CD8-positive, alpha-beta T cell (primary cell): ENCODE measurements at places on chromosomes 5 and 9.

- DNase-seq, result no peak
Observed at GRCh38 chr5:165360366-165360765, 1854.9 kb downstream of the MAT2B start.

DNA sequence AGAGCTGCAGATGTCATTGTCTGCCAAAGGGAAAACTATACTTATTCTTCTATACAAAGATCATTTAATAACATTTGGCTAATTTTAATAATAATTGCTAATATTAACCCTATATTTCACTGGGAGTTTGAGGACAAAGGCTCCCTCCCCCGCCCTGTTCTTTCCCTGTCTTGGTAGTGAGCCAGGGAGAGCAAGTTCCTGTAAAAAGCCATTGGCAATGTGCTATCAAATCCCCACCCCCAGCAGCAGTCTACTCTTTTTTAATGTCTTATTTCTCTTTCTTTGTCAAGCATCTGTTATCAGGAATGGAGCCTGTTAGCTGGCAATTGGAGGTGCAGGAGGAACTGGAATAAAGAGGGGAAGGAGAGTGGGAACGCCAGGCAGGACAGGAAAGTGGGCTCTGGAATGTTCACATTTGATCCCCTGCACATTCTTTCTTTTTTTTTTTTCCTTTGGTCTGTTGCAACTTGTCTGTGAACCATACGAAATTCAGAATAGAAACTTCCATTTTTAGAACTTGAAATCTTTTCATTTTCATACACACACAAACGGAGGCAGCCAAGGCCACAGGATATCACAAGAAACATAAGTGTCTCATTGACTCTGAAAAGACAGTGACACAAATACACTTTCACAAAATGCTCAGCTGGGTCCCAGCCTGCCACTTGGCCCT lies 664.8 kb upstream of the ZNF608 start:
- DNase-seq, result no peak

GRCh38 chr9:34558919-34559623 lies 30.5 kb downstream of the CNTFR start:
- no peak for DNase-seq

DNA sequence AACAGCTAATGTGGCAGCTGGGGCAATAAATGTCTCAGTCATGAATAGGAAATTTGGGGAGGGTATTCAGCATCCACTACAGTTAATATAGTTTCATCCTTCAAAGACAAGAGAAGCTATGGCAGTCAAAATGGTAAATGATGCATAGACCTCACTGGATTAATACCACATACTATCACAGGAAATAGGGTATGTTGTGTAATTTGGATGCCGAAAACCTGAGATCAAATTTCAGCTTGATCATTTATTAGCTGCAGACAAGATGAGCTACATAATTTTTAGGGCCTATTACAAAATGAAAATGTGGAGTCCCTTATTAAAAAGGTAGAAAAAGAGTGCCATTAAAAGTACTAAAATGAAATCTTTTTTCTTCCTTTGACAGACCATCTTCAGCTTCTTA lies 112.6 kb upstream of the MTAP start:
- DNase-seq, result no peak

DNA sequence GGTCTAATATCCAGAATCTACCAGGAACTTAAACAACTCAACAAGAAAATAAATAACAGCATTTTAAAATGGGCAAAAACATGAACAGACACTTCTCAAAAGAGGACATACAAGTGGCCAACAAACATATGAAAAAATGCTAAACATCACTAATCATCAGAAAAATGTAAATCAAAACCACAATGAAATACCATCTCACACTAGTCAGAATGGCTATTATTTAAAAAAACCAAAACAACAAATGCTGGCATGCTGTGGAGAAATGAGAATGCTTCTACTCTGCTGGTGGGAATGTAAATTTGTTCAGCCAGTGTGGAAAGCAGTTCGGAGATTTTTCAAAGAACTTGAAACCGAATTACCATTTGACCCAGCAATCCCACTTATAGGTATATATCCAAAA lies 63.1 kb downstream of the ADAMTS6 start:
- no peak for DNase-seq

- DNase-seq, result no peak
Observed at GRCh38 chr9:89980600-89980999, 375.8 kb downstream of the GADD45G start.

- DNase-seq, result no peak
Observed at GRCh38 chr9:85527331-85528020, 214.3 kb downstream of the AGTPBP1 start.

- DNase-seq, result no peak
Observed at GRCh38 chr9:124709292-124709690, 61.8 kb downstream of the NR6A1 start.

GRCh38 chr9:112120439-112120925 lies 54.6 kb downstream of the SUSD1 start:
- DNase-seq, result no peak

- DNase-seq, result no peak
Observed at GRCh38 chr5:2575292-2575691, 176.2 kb downstream of the IRX2 start.

DNA sequence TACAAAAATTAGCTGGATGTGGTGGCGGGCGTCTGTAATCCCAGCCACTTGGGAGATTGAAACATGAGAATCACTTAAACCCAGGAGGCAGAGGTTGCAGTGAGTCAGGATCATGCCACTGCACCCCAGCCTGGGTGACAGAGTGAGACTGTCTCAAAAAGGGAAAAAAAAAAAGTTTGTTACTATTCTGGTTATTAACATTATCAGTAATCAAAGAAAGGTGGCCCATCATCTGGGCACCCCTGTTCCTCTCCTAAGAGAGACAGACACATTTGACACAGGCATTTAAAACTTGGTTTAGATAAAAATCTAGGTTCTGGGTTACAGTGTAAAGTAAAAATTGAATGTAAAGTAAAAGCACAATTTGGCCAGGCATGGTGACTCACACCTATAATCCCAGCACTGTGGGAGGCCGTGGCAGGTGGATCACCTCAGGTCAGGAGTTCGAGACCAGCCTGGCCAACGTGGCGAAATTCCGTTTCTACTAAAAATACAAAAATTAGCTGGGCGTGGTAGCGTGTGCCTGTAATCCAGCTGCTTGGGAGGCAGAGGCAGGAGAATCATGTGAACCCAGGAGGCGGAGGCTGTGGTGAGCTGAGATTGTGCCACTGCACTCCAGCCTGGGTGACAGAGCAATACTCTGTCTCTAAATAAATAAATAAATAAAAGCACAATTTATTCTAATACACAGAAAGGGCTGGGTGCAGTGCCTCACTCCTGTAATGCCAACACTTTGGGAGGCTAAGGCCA lies 16.7 kb upstream of the PHYHD1 start:
- DNase-seq, result no peak

GRCh38 chr5:181241393-181241975 lies 2.2 kb downstream of the RACK1 start:
- no peak for DNase-seq

DNA sequence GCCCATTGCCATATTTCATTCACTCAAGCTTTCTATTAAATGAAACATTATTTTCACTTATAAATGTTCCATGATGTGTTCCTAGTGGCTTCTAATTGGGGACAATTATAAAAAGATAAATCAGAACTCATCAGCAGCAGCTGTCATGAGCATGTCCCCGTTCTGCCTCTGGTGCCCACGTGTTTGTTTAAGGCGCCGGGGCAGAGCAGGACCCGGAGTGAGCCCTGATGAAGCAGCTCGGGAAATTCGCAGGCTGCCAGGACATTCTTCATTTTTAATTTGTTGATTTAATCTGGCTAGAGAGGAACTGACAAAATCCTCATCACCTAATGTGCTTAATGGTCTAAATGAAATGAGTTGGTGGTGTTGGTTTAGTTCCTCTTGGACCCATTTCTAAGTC lies 475.0 kb downstream of the CTNND2 start:
- DNase-seq, result no peak

GRCh38 chr5:39876146-39876545 lies 451.4 kb upstream of the DAB2 start:
- DNase-seq, result no peak

DNA sequence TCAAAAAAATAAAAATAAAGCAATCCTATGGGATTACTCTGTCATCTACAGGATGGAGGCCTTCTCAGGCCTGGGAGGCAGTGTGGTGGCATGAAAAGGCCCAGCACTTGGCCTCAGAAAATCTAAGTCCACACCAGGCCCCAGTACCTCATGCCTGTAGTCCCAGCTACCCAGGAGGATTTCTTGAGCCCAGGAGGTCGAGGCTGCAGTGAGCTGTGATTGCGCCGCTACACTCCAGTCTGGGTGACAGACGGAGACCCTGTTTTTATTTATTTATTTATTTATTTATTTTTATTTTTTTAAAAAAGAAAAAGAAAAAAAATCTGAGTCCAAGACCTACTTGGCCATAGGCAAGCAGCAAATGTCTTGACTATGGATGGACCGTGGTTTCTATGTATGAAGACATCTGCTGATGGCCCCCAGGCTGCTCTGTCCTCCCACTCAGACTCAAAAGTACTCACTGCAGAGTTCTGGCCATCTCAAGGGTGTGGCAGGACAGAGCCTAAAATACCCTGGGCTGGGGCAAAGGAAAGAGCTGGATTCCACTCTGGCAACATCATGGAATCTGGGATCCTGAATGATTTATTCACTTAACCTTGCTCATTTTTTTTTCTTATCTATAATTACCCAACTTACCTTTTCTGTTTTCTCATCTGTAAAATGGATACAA lies 55.0 kb downstream of the ARHGEF37 start:
- DNase-seq, result no peak

- DNase-seq, result peak; percentile 19
Observed at GRCh38 chr9:99052815-99053715, 51.8 kb upstream of the TGFBR1 start.

- DNase-seq, result no peak
Observed at GRCh38 chr9:124372038-124372437, 43.2 kb downstream of the PSMB7 start.

GRCh38 chr9:84383178-84383577 lies 42.6 kb upstream of the SLC28A3 start:
- DNase-seq, result no peak

DNA sequence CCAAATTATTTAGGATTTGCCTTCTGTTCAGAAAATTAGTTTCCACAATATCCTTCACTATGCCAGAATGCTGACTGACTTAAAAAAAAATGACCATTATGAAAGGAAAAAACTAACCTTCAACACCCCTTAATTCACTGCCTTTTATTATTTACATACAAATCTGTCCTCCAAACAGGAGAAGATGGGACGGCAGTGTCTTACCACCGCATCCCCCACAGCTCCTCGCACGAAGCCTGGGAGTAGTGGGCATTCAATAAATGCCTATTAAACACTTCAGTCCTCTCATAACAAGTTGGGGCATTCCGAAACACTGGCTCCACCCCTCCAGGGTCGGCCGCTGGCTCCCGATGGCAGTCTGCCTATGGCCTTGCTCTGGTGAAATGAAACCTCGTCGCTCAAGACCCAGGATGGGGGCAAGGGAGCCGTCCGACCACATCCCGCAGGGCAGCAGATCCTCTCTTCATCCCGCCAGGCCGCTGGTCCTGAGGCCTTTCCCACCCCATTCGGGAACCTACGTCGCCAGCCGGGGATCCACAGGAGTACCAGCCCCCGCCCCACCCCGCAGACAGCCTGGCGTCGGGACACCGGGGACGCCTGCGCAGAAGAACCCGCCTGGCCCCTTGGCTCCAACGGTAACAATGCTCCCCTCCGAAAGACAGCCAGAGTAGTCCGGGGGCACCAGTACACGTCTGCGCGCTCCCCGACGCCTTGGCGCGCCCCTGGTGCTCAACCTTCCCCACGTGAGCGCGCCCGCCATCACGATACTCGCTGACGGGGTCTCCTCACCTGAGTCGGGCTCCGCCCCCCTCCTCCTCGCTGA lies 613 bp downstream of the ZBTB5 start:
- DNase-seq, result peak; percentile 60

DNA sequence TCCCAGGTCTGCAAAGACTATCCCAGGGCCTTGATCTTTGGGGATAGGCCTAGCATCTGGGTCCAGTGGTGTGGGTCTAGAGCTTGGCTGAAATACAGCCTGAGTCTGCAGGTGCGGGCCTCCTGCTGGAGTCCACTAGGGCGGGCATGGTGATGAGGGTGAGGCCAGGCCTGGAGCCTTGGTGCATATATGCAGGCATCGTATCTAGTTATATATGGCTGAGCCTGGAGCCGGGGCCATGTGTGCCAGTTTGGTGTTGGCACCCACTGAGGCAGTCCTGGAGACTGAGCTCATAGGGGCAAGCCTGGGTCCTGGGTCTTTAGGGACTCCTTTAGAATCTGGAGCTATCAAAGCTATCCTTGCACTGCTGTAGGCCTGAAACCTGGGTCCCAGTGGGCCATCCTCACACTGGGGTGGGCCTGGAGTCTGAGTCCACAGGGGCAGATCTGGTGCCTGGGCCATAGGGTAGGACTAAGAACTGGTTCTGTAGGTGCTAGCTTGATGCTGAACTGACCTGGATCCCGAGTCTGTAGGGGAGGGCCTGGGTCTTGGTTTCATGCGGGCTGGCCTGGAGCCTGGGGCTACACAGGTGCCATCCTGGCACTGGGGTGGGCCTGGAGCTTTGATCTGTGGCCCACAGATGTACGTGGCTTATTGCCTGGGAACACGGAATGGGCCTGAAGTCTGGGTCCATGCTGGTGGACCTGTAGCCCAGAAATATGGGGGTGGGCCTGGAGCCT lies 346.5 kb upstream of the MEF2C start:
- no peak for DNase-seq

- DNase-seq, result no peak
Observed at GRCh38 chr5:56649569-56649968, 165.8 kb upstream of the MAP3K1 start.

- DNase-seq, result no peak
Observed at GRCh38 chr5:80076131-80077050, 41.2 kb downstream of the THBS4 start.

DNA sequence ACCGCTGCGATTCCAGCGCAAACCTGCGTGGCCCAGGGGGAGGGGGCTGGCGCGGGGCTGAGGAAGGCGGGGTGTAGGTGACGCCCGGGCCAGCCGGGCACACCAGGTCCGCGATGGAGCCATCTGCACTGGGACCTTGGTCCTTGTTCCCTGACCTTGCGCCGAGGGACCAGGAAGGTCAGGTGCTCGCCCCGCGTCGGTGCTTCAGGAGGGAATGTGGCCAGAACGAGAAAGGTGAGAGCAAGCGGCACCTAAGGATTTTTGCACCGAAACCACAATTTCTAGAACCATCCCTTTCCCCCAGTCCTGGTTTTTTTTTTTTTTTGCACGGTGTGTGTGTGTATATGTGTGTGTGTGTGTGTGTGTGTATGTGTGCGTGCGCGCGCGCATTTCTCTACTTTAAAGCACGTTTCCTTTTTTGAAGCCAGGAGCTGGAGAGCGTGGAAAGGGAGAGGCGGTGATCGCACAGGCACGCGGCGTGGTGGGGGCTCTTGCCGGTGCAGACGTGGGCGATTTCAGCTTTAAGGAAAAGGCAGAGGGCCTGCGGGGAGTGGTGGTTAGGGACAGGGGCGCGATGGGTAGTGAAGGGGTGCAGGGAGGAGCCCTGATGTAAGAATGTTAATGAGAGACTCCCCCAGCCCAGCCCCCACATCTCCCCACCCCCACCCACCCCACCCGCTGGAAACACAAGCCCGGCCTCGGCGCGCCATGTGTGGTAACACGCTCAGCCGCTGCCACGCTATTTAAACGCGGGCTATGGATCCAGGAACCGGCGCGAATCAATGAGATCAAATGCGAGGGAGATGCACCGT lies at the start of gene NPR3:
NPR3 (plus strand) TSS at position 772 of the 812 bp plus-strand sequence. CDS start 456 bp downstream, outside the sequence.
- DNase-seq, result no peak

GRCh38 chr9:132572921-132573320 lies 9.5 kb upstream of the BARHL1 start:
- no peak for DNase-seq

GRCh38 chr9:130172858-130173665 lies 858 bp downstream of the NCS1 start:
- peak; percentile 52 for DNase-seq
